ENCODE measurements at places on chromosomes 6 and 20. TPM values are rescaled to one million over a fixed set of nuclear protein-coding genes. Genes with fewer than 3 reads are reported as not detected.
A peak's percentile ranks its signal among the peaks of the same experiment; 100 is the strongest.

Gene BEND6
- polyA plus RNA-seq = 2.2 TPM

DNA sequence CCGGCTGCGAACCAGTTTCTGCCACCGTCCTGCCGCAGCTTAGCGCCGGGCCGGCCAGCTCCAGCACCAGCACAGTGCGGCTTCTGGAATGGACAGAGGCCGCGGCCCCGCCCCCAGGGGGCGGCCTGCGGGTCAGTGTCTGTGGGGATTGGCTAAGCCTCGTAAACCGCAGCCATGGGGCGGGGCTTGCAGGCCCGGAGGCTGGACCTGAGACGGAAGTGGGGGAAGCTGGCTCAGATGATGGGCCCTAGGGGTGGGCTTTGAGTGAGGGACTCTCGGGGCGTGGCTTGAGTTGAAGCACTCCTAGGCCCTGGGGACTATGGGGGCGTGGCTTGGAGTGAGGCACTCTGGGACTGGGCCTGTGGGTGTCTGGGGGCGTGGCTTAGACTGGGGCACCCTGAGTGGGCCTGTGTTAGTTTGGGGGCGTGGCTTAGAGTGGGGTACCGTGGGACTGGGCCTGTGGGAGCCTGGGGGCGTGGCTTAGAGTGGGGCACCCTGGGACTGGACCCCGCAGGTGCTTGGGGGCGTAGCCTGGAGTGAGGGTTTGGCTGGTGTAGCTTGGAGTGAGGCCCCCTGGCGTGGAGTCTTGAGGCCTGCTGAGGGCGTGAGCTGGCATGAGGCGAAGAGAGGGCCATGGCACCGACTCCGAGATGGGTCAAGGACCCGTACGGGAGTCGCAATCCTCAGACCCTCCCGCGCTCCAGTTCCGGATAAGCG is 6.6 kb downstream of the L3MBTL1 start:
- DNase-seq = peak; percentile 99

DNA sequence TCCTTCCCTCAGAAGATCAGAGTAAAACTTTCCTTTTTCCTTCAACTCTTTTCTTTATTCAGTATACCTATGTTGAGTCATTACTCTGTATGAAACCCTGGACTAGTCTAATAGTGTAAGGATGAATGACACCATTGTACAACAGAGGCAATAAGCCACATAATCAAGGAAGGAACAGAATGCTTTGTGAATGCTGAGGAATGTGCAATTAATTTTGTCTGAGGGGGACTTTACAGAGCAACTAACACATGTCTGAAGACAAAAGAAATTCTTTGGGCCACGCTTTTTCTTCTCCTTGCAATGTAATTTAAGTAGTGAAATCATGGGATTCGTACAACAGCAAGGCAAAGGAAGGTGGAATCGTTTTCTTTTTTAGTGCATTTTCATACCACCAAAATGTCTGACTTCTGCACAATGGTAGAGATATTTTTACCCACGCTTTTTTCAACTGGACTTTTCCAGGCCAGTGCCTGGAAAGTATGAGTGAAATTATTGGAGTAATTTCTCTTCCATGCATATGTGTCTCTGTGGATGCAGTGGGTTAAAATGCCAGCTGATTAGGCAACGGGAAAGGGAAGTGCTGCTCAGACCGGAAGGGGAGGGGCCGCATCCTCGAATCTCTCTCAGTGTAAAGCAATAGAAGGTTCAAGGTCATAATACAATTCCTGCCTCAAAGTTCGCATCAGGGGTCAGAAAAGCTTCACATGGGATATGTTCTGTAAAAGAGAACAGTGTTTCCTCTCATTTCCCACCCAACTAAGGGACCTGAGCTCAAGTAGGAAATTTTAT is 89.9 kb upstream of the MTHFD1L start:
- DNase-seq = no peak

DNA sequence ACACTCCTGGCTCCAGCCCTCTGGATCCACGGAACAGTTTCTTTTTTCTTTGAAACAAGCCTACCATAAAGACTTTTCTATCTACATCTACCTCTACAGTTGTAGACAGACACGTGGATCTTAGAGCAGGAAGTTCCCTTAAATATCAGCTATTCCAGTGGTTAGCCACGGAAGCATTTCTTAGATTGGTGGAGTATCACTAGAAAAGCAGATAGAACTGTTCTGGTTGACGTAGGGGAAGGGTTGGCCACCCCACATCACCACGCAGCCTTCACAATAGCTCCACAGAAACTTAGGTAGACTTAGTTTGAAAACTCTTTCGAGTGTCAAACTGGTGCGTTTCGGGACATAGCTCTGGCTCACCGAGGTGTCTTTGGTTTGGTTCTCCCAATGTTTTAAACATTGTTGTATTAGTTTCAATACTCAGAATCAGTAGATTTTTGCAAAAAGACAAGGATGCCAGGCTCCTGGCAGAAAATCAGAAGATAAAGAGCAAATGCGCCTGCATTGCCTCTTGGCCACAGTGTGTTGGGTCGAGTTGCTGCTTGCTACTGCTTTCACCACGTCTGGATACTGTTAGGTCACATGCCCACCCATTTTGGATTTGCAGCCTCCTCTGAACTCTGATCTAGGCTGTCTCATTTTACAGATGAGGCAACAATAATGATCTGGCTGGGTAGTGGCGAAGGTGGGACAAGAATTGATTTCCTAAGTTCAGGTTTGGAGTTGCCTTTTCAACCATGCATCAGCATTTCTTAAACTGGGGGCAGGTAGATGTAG is 71.5 kb upstream of the DTNBP1 start:
- no peak for DNase-seq

DNA sequence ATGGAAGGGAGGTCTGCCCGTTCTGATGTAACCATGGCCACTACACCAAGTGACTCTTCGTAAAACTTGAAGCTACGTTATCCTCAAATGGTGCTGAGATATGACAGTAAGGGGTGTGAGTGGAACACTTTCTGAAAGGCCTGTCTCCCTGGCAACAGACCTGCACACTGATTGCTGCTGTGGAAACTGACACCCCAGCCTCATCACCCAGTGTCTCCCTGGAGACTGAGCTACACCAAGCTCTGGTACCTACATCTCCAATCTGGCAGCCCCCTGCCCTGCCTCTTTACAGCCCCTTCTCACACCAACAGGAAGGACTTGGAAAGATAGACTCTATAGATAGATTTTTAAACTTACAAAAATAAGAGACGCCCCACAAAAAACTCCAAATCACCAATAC is 13.2 kb downstream of the PI16 start:
- no peak for DNase-seq

- no peak for DNase-seq
Observed at GRCh38 chr6:117928833-117929232, 21.8 kb downstream of the SLC35F1 start.

DNA sequence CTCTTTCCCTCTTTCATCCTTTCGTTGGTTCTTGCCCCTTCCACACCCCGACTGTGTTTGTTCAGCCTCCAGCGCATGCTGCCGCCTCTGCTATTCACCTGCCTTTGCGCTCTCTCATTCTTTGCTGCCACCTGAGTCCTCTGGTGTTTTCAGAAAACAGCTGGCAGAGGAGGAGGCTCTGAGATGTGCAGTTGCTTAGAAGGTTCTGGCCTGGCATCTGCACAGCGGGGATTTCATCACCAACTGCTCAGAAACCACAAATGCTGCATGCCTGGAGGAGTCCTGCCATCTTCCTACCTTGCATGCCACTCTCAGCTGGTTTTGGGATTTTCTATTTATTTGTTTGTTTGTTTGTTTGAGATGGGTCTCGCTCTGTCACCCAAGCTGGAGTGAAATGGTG is 39.2 kb upstream of the CLDN20 start:
- DNase-seq = no peak

DNA sequence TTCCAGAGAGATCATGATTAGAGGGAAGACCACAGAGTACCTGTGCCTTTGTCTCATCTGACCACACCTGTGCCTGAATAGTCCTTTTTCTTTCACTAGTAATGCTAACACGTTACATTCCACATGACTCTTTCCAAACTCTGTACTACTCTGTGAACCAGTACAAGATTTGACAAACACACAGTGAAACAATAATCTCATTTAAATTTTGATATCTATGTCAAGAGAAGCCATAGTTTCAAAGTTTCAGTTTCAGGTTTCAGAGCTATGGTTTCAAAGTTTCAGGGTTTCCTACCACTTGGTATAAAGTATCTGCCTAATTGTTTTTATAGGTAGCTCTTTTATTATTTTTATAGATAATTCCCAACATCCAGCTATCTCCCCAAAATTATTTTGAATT is 62.0 kb upstream of the PHACTR2 start:
- no peak for DNase-seq

All from ovary (tissue), 10 donors.